B cell (primary cell): ENCODE measurements at places on chromosomes 1 and 21. TPM values are rescaled to one million over a fixed set of nuclear protein-coding genes. Genes with fewer than 3 reads are reported as not detected.

DNA sequence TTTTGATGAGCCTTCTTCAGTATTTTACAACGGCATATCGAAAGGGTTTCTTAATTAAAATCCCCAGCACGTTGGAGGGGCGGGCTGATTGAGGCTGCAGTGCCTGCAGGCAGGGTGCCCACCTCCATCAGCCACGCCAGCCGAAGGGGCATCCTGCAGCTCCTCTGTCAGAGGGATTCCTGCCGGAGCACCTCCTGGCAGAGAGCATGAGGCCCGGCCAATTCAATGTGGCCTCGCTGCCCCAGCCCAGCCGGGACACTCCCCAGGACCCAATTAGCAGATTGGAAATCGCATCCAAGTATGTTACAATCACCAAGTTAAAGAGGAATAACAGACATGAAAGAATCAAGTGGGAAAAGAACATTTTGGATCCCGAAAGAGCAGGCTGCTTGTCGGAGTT lies 216.6 kb downstream of the ST6GALNAC3 start:
- peaks cover 10% of the 10 kb centered on the region for H3K4me1 ChIP-seq
- H3K27me3 ChIP-seq: no peaks in the 10 kb centered on the region
- no peak for DNase-seq
- H3K27ac ChIP-seq: no peak overlapping the region
- H3K36me3 ChIP-seq: no peaks in the 10 kb centered on the region

DNA sequence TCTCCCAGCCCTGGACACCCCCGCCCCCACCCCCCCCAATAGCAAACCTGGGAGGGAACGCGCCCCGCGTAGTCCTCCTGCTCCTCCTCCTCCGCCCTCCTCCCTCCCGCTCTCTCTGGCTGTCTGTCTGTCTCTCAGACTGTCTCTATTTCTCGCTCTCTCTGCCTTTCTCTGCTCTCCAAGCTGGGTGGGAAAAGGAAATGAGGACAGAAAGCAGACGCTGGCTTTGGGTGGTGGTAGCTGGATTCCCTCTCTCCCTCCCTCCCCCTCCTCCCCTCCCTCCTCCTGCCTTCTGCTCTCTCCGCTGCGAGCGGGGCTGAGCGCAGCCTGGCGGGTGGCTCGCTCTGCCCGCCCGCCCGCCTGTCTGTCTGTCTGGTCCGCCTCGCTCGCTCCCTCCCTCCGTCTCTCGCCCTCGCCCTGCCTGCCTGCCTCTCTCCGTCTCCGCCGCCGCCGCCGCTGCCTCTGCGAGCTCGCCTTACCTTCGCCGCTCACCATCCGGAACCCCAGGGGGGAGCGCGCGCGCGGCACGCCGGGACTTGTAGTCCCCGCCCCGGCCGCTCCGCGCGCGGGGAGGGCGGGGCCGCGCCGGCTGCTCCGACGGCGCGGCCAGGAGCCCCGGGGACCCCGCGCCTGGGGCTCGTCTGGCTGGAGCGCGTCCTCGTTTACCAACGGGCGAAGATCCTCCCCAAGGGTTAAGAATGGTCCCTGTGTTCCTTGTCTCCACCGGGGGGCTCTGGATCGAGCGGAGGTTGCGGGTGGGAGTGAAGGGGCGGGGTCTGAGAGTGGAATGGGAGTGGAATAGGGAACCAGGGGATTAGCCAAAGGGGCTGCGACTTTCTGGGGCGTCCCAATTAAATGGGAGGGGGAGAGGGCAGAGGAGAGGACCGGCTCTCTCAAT lies at the start of gene AHDC1:
AHDC1 (minus strand) TSS at position 464 of the 898 bp plus-strand sequence. CDS start 52,029 bp downstream, outside the sequence.
- H3K27me3 ChIP-seq: no peaks in the 10 kb centered on the region
- no peaks in the 10 kb centered on the region for H3K36me3 ChIP-seq
- H3K4me3 ChIP-seq: peak within 1 kb of the TSS; percentile 90
- H3K27ac ChIP-seq: peak within 1 kb of the TSS; percentile 74

CATSPERE gene
- 2.4 and 3.1 TPM in 2 replicates for total RNA-seq

DNA sequence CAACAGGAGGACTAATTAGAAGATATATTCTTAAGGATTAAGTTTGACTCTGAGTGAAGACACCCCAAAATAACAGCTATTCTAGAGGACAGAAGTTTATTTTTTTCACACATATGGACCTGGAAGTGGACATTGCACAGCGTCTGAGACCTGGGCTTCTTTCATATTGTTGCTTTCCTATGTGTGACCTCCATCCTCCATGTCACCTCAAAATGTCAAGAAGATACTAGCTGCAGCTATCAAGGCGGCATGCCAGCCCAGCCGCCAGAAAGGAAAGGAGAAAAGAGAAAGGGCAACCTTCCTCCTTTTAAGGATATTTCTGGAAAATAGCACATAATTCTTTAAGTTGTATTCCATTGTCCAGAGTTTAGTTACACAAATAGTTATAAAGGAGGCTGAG lies 220.4 kb downstream of the PATJ start:
- no peak overlapping the region for H3K4me3 ChIP-seq
- H3K36me3 ChIP-seq: no peaks in the 10 kb centered on the region
- H3K27me3 ChIP-seq: no peaks in the 10 kb centered on the region
- H3K27ac ChIP-seq: no peak overlapping the region
- no peaks in the 10 kb centered on the region for H3K4me1 ChIP-seq
- no peak for DNase-seq

GRCh38 chr1:207486198-207486597 lies 9.8 kb upstream of the CR1 start:
- peak overlapping the region; percentile 56 for H3K27ac ChIP-seq
- H3K36me3 ChIP-seq: peaks cover 55% of the 10 kb centered on the region
- H3K27me3 ChIP-seq: no peaks in the 10 kb centered on the region

IL22RA1 gene
- total RNA-seq: 0.10 TPM in 1 of 2 replicates, not detected in the other

- no peaks in the 10 kb centered on the region for H3K4me1 ChIP-seq
- DNase-seq: no peak
- H3K36me3 ChIP-seq: no peaks in the 10 kb centered on the region
Observed at GRCh38 chr1:62377043-62377562, 57.9 kb upstream of the KANK4 start.

OR2T35 gene
- 0.30 and 0.39 TPM in 2 replicates for total RNA-seq

VSIG8 gene
- total RNA-seq: 0.17 TPM in 1 of 2 replicates, not detected in the other

DNA sequence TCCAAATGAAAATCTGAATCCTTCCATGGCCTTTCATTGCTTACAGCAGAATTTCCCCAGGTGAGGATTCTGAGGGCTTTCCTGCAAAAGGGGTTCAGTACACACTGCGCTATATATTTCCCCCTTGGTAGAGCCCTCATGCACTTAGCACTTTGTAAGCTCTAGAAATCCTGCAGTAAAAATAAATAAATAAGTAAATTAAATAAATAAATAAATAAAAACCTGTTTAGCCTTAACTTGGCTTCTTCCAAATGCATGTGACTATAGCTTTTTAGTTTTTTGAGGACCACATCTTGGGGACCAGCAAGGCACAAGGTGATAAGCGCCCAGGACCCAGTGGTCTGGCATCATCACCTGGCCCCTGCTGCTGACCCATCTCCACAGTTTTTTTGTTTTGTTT lies 3.2 kb upstream of the BMP8B start:
- no peak for DNase-seq
- H3K27me3 ChIP-seq: peaks cover 14% of the 10 kb centered on the region
- no peaks in the 10 kb centered on the region for H3K36me3 ChIP-seq
- H3K4me1 ChIP-seq: peaks cover 7% of the 10 kb centered on the region

GRCh38 chr1:224504297-224505041 lies 69.9 kb upstream of the WDR26 start:
- H3K27me3 ChIP-seq: peaks cover 5% of the 10 kb centered on the region
- no peak for DNase-seq
- H3K27ac ChIP-seq: no peak overlapping the region
- no peak overlapping the region for H3K4me3 ChIP-seq

- H3K4me3 ChIP-seq: no peak overlapping the region
- H3K4me1 ChIP-seq: no peaks in the 10 kb centered on the region
- no peaks in the 10 kb centered on the region for H3K36me3 ChIP-seq
- DNase-seq: no peak
- H3K27ac ChIP-seq: no peak overlapping the region
- H3K27me3 ChIP-seq: no peaks in the 10 kb centered on the region
Observed at GRCh38 chr1:203056516-203056915, 29.3 kb downstream of the MYOG start.

KCNT2 gene
- not detected in 2 replicates for total RNA-seq
